Stimulated activated CD4-positive, alpha-beta T cell treated with anti-CD3 and anti-CD28 coated beads, Interleukin-2, amount 100 ng/mL, for 4 hours (primary cell): ENCODE measurements at places on chromosomes 6 and 20.
A peak's percentile ranks its signal among the peaks of the same experiment; 100 is the strongest.

DNA sequence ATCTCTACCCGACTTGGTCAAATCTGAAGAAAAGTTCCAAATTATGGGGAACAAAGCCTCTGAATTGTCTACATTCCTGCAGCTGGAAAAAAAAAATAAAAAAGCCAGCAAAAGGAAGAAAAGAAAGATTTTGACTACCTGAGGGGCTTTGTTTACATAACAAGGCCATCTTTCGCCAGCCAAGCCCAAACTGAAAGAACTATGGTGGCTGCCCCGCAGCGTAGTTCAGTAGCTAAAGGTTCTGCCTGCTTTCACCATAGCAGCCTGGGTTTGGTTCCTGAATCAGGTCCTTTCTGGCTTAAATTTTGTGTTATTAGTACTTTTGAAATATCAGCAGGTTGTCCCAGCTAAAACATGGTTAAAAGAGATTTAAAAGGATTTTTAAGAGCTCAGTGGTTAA lies 35.4 kb downstream of the ZNF133 start:
- DNase-seq: no peak

- no peak for DNase-seq
These were observed 7.8 kb downstream of the TP53INP2 start for GRCh38 chr20:34711813-34712430.

DNA sequence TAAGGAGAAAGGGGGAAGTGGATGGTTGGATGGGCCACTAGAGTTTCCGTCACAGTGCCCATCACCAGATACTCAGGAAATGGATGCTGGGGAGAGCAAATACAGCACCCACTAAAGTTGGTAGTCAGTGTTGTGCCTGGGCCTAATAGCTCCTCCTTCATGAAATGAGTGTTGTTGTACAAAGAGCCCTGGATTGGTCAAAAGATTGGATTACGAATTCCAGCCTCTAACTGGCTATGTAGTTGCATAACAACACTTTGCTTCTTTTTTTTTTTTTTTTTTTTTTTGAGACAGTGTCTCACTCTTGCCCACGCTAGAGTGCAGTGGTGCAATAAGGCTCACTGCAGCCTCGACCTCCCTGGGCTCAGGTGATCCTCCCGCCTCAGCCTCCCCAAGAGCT lies 27.4 kb downstream of the KCNG1 start:
- no peak for DNase-seq

- no peak for DNase-seq
These were observed 13.4 kb downstream of the OR2B6 start for GRCh38 chr6:27970444-27970843.

- DNase-seq: no peak
These were observed 919.6 kb upstream of the MAP3K7 start for GRCh38 chr6:91506509-91506908.

DNA sequence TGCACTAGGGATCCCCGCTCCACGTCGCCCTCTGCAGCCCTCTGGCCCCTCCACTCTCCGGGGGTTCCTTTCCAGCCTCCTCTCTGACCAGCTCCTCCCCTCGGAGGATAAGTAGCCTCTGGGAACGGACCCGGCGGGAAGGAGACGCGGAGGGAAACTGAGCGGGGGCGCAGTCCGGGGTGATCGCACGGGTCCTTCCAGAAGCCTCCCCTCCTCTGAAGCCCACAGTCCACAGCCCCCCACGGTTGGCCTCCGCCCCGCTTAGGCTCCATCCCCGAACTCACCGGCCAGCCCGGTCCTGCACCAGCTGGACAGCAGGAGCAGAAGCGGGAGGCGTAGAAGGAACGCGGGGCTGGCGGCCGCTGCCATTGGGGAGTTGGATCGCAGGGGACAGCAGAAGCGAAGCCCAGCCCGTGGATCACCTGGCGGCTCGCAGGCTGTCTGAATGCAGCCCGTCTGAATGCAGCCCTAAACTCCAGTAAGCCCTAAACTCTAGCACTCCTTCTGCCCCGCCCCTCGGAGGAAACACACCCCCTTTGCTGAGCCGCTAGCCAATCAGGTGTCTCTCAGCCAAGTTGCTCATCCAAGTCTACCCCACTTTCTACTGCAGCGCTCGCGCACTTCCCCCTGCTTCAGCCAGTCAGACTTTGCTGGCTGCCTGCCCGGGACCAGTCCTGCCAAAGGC lies at the start of gene RAET1G:
Gene RAET1G (minus strand): TSS at position 480 of the 685 bp plus-strand sequence. CDS start 111 bp downstream, at position 369.
- DNase-seq: peak; percentile 80

- no peak for DNase-seq
These were observed 98.6 kb downstream of the RFX6 start for GRCh38 chr6:116975600-116975999.

- DNase-seq: no peak
These were observed 150.3 kb downstream of the GRIK2 start for GRCh38 chr6:101543796-101544195.

DNA sequence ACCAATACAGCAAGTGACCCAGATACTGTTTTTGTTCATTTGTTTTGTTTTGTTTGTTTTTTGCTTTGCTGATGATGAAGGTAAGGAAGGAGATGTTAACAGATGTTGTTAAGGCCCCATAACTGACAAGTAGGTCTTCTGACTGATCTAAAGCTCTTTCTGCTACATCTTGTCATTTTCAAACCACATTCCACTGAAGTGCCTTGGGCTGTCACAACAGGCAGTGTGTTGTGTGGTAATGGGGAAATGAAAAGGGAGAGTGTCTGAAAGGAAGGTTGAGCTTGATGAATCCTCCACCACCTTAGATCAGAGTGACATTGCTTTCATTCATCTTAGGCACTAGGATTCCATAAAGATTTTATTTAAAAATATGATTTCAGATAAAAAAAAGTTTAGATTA lies 479.4 kb upstream of the SYNCRIP start:
- no peak for DNase-seq

GRCh38 chr20:36645998-36646397 lies at the start of gene SLA2:
Gene SLA2, minus strand, starts transcription at chr20:36646196. Its CDS starts 4,861 bp downstream, at chr20:36641335.
- peak; percentile 53 for DNase-seq

GRCh38 chr20:35619196-35620095 lies 3.8 kb downstream of the SPAG4 start:
- DNase-seq: peak; percentile 62

DNA sequence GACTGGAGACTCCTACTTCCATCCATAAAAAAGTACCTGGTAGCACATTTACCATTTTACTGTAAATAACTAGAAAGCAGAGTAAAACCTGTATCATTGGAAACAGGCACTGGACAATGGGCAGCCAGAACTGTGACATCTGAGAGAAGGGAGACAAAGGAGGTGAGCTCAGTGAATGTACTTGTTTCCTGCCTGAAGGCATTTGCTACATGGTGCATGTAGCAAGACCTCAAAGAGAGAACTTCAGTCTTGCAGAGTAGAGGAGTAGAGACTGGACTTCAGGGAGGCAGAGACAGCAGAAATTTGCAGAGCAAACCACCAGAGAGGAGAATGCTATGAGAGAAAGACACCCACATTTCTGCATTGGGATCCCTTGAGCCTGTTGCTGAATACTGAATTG lies 171.0 kb upstream of the CCN2 start:
- DNase-seq: no peak

DNA sequence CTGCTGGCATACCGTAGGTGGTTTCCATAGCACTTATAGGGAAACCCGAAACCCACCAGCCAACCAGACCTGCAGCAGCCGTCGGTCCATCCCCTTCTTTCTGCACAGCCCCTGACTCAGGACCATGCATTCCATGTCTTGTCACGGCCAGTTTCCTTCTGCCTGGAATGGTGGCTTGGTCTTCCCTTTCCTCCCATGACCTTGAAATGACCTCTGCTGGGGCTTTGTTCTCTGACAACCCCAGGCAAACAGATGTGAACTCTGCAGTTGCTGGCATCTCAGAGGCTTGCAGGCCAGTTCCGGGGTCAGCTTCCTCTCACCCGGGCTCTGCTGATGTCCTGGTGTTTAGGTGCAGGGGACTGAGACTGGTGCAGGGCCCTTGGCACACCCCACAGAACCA lies 250.8 kb downstream of the SMOC2 start:
- DNase-seq: no peak

DNA sequence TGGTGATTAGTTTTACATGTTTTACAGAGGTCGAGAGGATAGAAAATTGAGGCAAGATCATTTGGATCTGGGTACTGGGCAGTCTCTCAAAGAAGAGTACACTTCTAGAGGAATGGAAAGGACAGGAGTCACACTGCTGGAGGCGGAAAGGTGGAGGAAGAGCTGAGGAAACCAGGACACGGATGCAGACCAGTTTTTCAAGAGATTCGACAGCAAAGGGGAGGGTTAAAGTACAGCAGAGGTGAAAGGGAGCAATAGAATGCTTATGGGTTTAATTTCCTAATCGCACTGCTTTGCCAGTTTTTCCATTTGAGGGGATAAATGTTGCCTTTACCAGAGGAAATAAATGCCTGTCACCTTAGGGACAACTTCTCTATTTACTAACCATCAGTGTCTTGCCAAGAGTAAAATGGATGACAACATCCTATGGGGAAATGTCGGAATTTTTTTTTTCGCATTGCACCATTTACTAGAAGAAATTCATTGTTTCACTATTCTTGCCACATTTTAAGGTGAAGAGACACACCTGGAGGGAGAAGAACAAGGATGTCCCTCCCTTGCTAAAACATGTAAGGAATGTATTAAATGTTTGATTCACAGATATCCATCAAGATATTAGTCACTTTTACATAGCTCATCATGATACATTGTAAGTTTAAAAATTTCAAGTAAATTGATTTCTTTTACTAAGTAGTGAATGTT lies 226.6 kb downstream of the COL12A1 start:
- DNase-seq: no peak

- no peak for DNase-seq
These were observed 1289.3 kb downstream of the HACE1 start for GRCh38 chr6:103570431-103570830.

- DNase-seq: no peak
These were observed 242.3 kb upstream of the PREP start for GRCh38 chr6:105645156-105645555.
